ENCODE measurements at places on chromosomes 2 and 18.

DNA sequence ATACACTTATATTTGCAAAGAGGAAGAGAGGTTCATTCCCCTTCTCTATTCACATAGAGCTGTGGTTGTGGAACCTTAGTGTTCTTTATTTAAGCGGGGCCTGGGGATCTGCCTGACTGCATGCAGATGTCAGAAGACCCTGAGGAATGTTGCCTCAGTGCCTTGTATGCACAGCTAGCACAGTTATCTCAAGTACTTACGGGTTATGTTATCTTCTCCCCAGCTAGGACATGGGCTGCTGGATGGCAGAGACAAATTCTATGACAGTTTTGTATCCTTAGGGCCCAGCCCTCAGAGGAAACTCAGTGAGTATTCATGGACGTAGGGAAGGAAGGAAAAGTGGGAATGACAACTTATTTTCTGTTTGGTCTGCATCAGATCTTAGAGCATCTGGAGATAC, 37.7 kb upstream of the RTN4 start:
- no peak for DNase-seq

GRCh38 chr2:128457006-128457604, 138.4 kb upstream of the HS6ST1 start:
- no peak for DNase-seq

DNA sequence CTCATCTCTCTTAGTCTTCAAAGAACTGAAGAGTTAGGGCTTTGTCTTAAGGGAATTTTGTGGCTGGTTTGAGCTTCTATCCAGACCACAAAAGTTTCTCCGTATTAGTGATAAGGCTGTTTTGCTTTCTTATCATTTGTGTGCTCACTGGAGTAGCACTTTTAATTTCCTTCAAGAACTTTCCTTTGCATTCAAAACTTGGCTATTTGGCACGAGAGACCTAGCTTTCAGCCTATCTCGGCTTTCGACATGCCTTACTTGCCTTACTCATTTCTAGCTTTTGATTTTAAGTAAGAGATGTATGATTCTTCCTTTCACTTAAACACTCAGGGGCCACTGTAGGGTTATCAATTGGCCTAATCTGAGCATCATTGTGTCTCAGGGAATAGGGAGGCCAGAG, 29.9 kb downstream of the HDHD2 start:
- DNase-seq: no peak

DNA sequence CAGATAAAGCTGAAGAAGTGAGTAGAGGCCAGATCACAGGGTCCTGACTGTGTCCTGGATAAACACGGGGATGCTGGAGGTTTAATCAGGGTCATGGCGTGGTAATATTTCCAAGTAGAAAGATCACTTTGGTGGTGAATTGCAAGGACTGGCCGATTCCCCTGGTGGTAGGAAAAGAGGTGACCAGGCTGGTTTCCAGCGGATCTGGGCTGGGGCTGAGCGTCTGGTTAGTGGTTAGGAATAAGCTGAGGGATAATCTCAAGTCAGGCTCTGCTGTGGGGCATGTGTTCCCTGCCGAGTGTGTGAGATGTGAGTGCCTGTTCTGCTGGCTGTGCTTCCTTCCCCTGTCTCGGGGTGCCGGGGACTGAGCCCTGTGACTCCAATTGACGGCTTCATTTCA, 484.0 kb downstream of the TSN start:
- DNase-seq: no peak

DNA sequence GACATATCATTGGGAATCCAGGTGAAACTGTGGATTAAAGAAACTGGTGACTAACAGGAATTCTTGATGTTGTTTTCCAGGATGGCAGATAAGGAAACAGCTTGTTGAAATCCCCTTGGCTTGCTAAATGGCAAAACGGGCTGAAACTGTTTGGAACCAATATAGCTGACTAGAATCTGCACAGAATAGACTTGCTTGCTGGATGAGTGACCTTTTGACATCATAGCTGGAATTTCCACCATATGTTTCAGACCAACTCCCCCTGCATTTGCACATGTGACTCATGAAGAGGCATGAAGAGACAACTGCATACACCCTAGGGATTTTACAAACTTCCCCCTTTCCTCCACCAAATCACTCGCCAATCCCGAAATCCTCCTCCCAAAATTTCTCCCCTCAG, 87.7 kb upstream of the LYPD1 start:
- DNase-seq: no peak

GRCh38 chr2:180559771-180560170, 420.6 kb upstream of the UBE2E3 start:
- DNase-seq: no peak

- no peak for DNase-seq
These were observed 2.4 kb downstream of the FIGN start for GRCh38 chr2:163733301-163733938.

- peak; percentile 18 for DNase-seq
These were observed 414.2 kb upstream of the CHST9 start for GRCh38 chr18:27599202-27599829.

- no peak for DNase-seq
These were observed 517.2 kb upstream of the ACVR2A start for GRCh38 chr2:147327613-147328012.

- DNase-seq: peak; percentile 70
These were observed 42.3 kb upstream of the ATIC start for GRCh38 chr2:215269397-215270117.

Data from right lung (tissue), 10 donors.